ENCODE measurements at places on chromosomes 16 and 17. TPM values are rescaled to one million over a fixed set of nuclear protein-coding genes. Genes with fewer than 3 reads are reported as not detected.

Gene PIK3R6
- not detected for total RNA-seq

Gene CPPED1
- 4.3 TPM for total RNA-seq

Gene PCTP
- 12.3 TPM for total RNA-seq

Gene WNT3
- total RNA-seq: 0.32 TPM

Gene HS3ST2
- under 0.01 TPM for total RNA-seq

Gene PRR29
- 0.52 TPM for total RNA-seq

Gene DRC3
- total RNA-seq: 2.1 TPM

Gene SERPINF2
- 0.17 TPM for total RNA-seq

Gene RBFOX1
- not detected for total RNA-seq

Gene KCNJ2
- total RNA-seq: 52.5 TPM

Gene MEOX1
- 0.16 TPM for total RNA-seq

Gene MYH2
- not detected for total RNA-seq

Gene DYNC1LI2
- total RNA-seq: 122 TPM

Gene RAB11FIP4
- 0.16 TPM for total RNA-seq

Gene CCL18
- total RNA-seq: not detected

Gene ANKRD40CL
- not detected for total RNA-seq

Gene PIMREG
- 4.4 TPM for total RNA-seq

Gene KIF2B
- not detected for total RNA-seq

Gene TMC8
- not detected for total RNA-seq

Gene CPHXL2
- not detected for total RNA-seq

Gene ZDHHC1
- total RNA-seq: 5.7 TPM

Gene DDX28
- 9.1 TPM for total RNA-seq

Gene CDRT15L2
- total RNA-seq: not detected
